ENCODE measurements at places on chromosomes 2 and 18.

GRCh38 chr18:55402731-55403405 lies 185.1 kb downstream of the TCF4 start:
- no peak for DNase-seq

GRCh38 chr2:131584380-131584779 lies 56.7 kb downstream of the CCDC74A start:
- DNase-seq: no peak

GRCh38 chr2:222418739-222419138 lies 5.6 kb upstream of the SGPP2 start:
- no peak for DNase-seq

GRCh38 chr2:230124757-230125431 lies 56.2 kb upstream of the SLC16A14 start:
- DNase-seq: no peak

DNA sequence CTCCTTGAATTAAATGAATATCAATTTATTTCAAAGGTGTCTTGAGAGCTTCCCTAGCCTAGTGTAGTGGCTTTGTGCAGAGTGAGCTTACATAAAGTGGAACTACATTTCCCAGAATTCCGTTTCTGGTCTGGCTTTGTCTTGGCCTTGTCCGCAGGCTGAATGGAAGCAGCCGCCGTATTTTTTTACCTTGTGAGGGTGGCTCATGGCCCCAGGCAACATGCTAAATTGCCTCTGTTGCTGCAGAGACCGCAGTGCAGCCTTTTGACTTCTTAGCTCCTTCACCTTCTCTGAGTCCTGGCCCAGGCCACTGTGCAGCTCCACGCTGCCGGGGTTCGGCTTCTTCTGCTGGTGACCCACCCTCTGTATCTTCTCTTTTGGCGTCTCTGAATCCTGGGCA lies 114.8 kb upstream of the SLC38A11 start:
- DNase-seq: no peak

DNA sequence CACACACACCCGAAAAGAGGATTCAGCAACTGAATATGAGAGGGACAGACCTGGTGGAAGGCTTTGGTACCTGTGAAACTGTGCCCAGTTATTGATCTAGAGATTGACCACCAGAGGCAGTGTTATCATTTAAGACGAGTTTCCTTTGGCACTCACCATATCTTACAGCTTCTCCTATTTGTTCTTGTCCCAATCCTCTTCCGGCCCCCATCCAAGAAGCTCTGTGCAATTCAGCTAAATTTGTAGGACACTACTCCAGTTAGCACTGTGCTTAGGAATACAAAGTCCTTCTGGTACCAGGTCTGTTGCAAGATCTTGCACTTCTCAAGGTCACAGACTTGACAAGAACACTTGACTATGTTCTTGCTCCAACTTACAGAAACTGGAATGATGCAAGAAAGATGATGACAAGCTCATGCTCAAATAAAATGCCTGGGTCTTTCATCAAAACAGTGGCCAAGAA lies 177.7 kb downstream of the TMEM247 start:
- no peak for DNase-seq

GRCh38 chr2:43139501-43139900 lies 86.9 kb downstream of the ZFP36L2 start:
- DNase-seq: no peak

DNA sequence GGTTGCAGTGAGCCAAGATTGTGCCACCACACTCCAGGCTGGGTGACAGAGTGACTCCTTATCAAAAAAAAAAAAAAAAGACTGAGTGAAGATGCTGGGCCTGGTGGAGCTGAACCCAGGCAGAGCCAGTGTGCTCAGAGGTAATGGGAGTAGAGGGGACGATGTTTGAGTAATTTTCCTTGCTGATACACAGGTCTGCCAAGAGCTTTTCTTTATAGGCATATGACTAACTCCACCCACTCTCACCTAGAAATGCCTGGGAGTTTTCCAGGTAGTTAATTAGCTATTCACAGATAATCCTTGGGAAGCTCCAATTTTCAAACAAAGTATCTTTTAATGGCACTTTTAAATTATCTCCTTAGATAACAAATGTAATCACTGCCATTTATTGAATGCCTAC lies 33.4 kb upstream of the ACSL3 start:
- no peak for DNase-seq

All from right renal pelvis (tissue), 4 donors.